ENCODE measurements at places on chromosomes 16 and 17. TPM values are rescaled to one million over a fixed set of nuclear protein-coding genes. Genes with fewer than 3 reads are reported as not detected.

DNA sequence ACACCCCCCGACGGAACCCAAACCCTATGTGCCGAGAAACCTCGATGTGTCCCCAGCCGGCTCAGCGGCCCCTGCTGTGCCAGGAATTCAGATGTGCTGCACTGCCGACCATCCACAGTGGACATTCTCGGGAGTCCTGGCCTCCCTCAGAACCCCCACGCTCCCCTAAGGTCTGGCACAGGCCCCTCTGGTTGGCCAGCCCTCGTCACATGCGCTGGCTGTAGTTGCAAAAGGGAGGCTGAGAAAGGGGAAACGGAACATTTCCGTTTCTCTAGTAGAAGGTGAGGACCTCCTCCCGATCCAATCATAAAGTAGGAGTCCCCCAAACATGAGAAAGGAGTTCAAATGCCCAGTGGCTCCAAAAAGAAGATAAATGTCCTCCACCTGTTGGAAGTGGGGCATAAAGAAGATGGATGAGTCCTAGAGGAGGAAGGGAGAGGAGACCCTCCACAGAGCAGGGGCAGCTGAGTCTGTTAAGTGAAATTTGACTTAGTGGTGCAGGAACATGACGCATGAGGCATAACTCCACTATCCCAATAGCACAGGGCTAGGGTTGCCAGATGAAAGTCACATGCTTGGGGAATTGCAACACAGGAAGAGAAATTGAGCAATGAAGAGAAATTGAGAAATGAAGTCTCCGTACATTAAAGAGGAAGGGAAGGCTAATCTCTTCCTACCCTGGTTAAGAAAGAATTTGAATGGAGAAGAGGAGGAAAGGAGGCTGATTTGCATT lies 49.3 kb upstream of the WSB1 start:
- H3K27ac ChIP-seq: peak overlapping the region; percentile 47
- H3K36me3 ChIP-seq: no peaks in the 10 kb centered on the region
- no peak overlapping the region for H3K4me3 ChIP-seq
- DNase-seq: peak; percentile 27

DNA sequence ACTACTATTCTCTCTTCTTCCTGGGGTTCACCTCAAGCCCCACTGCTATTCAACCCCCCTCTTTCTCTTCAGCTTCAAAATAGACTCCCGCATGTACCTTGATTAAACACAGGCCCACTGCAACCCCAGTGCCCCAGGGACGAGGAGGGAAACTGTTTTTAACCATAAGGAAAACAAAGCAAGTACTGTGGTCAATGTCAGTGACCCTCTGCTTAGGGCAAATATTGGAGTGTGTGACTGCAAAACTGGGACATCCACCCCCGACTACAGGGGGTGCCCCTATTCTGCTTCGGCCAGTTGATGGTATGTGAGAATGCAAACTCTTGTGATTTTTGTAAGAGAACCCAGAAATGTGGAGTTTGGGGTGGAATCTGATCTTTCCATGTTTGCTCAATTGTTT lies 9.5 kb upstream of the PNPO start:
- H3K4me3 ChIP-seq: no peak overlapping the region
- H3K36me3 ChIP-seq: no peaks in the 10 kb centered on the region
- no peak overlapping the region for H3K27ac ChIP-seq
- H3K4me1 ChIP-seq: no peaks in the 10 kb centered on the region
- DNase-seq: no peak

GRCh38 chr17:72733619-72734282 lies 358.7 kb downstream of the SLC39A11 start:
- no peaks in the 10 kb centered on the region for H3K27me3 ChIP-seq
- DNase-seq: no peak
- no peak overlapping the region for H3K27ac ChIP-seq
- no peaks in the 10 kb centered on the region for H3K4me1 ChIP-seq

DNA sequence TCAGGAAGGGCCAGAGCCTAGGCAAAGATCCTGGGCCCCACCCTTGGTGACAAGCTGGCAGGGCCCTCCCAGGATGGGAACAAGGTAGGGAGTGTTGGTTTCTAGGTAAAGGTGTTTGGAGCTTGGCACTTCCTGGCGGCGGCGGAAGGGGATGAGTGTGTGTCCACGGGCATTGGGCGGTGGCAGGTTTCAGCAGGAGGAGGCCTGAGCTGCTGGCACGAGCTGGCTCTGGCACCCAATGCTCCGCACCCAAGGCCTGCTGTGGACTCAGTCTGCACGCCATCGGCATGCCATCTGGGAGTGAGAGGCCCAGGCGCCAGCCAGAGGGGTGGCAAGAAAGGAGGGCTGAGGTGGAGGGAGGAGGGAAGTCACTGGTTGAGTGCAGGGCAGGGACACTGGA lies 46.9 kb upstream of the TAC4 start:
- no peak overlapping the region for H3K4me3 ChIP-seq
- H3K27ac ChIP-seq: no peak overlapping the region
- no peaks in the 10 kb centered on the region for H3K27me3 ChIP-seq
- H3K36me3 ChIP-seq: no peaks in the 10 kb centered on the region

DNA sequence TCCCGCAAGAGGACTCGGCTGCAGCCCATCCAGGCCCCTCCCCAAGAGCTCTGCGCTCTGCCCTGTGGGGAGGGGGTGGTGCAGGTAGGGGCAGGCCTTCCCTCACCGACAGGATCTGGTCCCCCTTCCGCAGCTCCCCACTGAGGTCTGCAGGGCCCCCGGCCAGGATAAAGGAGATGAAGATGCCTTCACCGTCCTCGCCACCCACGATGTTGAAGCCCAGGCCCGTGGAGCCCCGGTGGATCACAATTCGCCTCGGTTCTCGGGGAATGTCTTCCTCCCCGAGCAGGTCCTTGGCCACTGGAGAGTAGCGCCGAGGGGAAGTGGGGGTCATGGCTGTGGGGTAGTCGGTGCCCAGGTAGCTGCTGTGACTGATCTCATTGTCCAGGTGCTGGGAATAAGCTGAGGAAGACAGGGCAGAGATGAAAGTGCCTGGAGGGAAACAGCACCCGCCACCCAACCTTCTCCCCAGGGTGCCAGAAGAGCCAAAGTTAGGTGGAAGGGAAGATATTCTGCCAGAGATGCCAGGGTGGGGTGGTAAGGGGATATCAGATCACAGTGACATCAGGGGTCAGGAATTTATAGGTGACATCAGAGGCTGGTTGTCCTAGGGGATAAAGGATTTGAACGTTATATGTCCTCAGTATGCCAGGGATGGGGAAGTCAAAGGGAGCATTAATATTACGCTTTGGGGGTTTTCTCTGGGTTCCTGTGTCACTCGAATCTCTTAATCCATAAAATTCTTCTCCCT lies 17.7 kb upstream of the ASGR1 start:
- H3K4me1 ChIP-seq: no peaks in the 10 kb centered on the region
- H3K4me3 ChIP-seq: no peak overlapping the region
- no peaks in the 10 kb centered on the region for H3K36me3 ChIP-seq
- DNase-seq: no peak

DNA sequence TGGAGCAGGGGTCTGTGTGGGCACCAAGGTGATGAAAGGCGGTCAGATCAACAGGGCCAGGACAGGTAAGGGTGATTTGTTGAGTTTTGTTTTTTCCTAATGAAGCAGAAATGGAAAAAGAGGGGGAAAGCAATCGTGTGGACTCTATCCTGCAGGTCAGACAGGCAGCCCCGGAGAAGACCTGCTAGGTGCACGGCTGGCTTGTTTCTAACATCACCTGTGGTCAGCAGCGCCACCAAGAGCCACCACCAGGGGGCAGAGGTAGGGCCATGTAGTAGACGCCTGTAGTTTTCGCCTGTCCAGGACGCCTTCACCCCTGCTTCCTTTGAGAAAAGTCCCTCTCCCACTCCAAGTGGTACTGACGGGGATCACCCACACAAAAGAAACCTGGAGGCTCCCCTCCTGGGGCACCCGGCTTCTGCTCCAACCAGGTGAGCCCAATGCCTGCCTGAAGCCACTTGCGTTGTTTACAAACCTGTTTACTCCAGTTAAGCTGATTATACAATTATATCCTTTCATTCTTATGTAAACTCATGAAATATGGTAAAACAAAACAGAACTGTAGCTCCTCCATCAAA lies 54.2 kb upstream of the SEC14L1 start:
- no peaks in the 10 kb centered on the region for H3K36me3 ChIP-seq
- peak; percentile 80 for DNase-seq
- no peak overlapping the region for H3K27ac ChIP-seq
- no peak overlapping the region for H3K4me3 ChIP-seq
- no peaks in the 10 kb centered on the region for H3K27me3 ChIP-seq

- no peak overlapping the region for H3K4me3 ChIP-seq
- peaks cover 4% of the 10 kb centered on the region for H3K4me1 ChIP-seq
- DNase-seq: no peak
- H3K36me3 ChIP-seq: no peaks in the 10 kb centered on the region
Measured at GRCh38 chr16:66840883-66841282, 3.3 kb upstream of the CA7 start.

GRCh38 chr16:85514598-85515318 lies 98.4 kb upstream of the GSE1 start:
- no peaks in the 10 kb centered on the region for H3K27me3 ChIP-seq
- no peak overlapping the region for H3K4me3 ChIP-seq
- peaks cover 33% of the 10 kb centered on the region for H3K4me1 ChIP-seq
- no peaks in the 10 kb centered on the region for H3K36me3 ChIP-seq
- DNase-seq: peak; percentile 84

- DNase-seq: peak; percentile 93
- peak within 1 kb of the TSS; percentile 93 for H3K4me3 ChIP-seq
- no peaks in the 10 kb centered on the region for H3K36me3 ChIP-seq
- H3K4me1 ChIP-seq: peaks cover 13% of the 10 kb centered on the region
- H3K27me3 ChIP-seq: no peaks in the 10 kb centered on the region
- peak within 1 kb of the TSS; percentile 99 for H3K27ac ChIP-seq
Measured at GRCh38 chr16:89873109-89873971, at the start of gene TCF25. Gene TCF25, plus strand, starts transcription at chr16:89873592. Its CDS starts 76 bp downstream, at chr16:89873668.

GRCh38 chr16:79250502-79251098 lies 349.9 kb downstream of the MAF start:
- no peaks in the 10 kb centered on the region for H3K27me3 ChIP-seq
- H3K27ac ChIP-seq: no peak overlapping the region
- H3K36me3 ChIP-seq: no peaks in the 10 kb centered on the region

DNA sequence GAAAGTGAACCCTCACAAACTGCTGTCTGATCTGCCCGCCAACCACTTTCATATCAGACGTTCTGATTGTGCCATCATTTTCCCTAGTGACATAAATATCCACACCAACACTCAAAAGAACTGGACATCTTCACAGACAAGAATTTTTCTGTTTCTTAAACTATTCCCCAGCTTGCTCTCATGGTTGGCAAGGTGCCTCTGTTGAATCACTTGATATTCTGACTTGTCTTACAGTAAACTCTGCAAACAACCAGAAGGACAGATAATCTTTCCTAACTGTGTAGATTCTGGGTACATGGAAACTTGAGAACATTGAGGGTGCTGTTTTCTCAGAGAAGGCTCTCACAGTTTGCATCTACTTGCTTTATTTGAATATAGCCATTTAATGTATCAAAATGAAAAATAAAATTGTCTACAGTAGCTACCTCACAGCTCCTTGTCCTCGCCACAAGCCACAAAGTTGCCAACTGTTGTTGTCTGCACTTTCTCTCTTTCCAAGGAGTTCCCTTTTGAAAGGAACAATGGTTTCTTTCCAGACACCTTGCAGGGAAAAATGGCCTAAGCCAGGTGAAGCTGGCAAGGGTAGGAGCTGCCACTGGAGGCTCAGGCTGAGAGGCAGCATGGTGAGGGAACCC lies 46.0 kb upstream of the ADAMTS18 start:
- no peaks in the 10 kb centered on the region for H3K27me3 ChIP-seq
- no peak for DNase-seq
- H3K4me1 ChIP-seq: no peaks in the 10 kb centered on the region
- H3K36me3 ChIP-seq: no peaks in the 10 kb centered on the region
- H3K27ac ChIP-seq: no peak overlapping the region

DNA sequence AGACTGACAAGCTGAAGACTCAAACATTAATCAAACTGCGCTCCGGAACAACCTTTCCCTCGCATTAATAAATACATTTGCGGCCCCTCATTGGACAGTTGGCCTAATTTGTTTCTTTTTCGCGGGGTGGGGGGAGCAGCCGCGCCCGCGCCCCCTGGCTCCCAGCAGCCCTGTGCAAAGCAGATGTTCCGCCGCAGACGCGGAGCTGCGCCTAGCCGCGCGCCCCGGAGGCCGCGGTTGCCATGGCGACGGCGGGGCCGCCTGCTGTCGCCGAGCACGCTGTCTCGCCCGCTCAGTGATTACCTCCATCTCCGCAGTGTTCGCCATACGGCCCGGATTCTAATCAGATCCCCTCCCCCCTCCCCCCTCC lies 25.5 kb downstream of the COPZ2 start:
- peak; percentile 80 for DNase-seq
- H3K4me1 ChIP-seq: peaks cover 5% of the 10 kb centered on the region
- H3K27ac ChIP-seq: no peak overlapping the region
- H3K27me3 ChIP-seq: no peaks in the 10 kb centered on the region

- no peaks in the 10 kb centered on the region for H3K4me1 ChIP-seq
- no peak for DNase-seq
- H3K27ac ChIP-seq: no peak overlapping the region
- no peaks in the 10 kb centered on the region for H3K27me3 ChIP-seq
Measured at GRCh38 chr17:72254808-72255449, 134.1 kb downstream of the SOX9 start.

- no peaks in the 10 kb centered on the region for H3K27me3 ChIP-seq
- H3K4me1 ChIP-seq: no peaks in the 10 kb centered on the region
- no peak overlapping the region for H3K4me3 ChIP-seq
- no peaks in the 10 kb centered on the region for H3K36me3 ChIP-seq
- no peak for DNase-seq
Measured at GRCh38 chr17:19805006-19805405, 56.9 kb upstream of the ALDH3A1 start.

DNA sequence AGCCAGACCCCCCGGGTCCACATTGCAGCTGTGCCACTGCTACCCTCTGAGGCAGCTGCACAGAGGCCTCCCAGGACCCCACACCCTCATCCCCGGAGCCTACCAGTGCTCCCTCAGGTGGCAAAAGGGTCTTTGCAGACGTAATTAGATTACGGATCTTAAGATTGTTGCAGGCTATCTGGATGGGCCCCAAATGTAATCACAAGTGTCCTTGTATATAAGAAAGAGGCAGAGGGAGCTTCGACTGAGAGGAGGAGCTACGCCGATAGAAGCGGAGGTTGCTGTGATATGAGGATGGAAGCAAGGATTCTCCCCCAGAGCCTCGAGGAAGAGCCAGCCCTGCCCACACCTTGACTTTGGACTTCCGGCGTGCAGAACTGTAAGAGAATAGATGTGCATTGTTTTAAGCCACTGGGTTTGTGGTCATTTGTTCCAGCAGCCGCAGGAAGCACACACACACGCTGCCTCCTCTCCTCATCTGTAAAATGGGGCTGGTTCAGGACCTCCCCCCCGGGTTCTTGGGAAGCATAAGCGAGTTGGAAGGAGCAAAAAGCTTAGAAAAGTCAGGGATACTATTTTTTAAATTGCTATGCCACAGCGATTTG lies 10.5 kb upstream of the RAI1 start:
- DNase-seq: no peak
- H3K27ac ChIP-seq: no peak overlapping the region
- H3K4me1 ChIP-seq: no peaks in the 10 kb centered on the region
- no peaks in the 10 kb centered on the region for H3K36me3 ChIP-seq
- H3K27me3 ChIP-seq: no peaks in the 10 kb centered on the region
- no peak overlapping the region for H3K4me3 ChIP-seq

GRCh38 chr17:4502466-4503154 lies 3.9 kb downstream of the SPNS2 start:
- no peak overlapping the region for H3K27ac ChIP-seq
- no peaks in the 10 kb centered on the region for H3K36me3 ChIP-seq
- H3K27me3 ChIP-seq: no peaks in the 10 kb centered on the region
- peaks cover 7% of the 10 kb centered on the region for H3K4me1 ChIP-seq

Gene GABARAPL2
- polyA plus RNA-seq: 44.1 TPM

Gene HIGD1B
- 14.6 TPM for polyA plus RNA-seq

Gene CDRT15L2
- not detected for polyA plus RNA-seq

Gene CNGB1
- 0.05 TPM for polyA plus RNA-seq

Gene KRT32
- 0.05 TPM for polyA plus RNA-seq

Gene CCL7
- not detected for polyA plus RNA-seq

Gene ZNF385C
- 1.8 TPM for polyA plus RNA-seq
